ENCODE measurements at places on chromosomes 16 and 17. TPM values are rescaled to one million over a fixed set of nuclear protein-coding genes. Genes with fewer than 3 reads are reported as not detected.

GRCh38 chr17:42846594-42847280 lies 2.4 kb downstream of the AOC2 start:
- H3K4me1 ChIP-seq: peaks cover 19% of the 10 kb centered on the region
- DNase-seq: no peak
- no peak overlapping the region for H3K27ac ChIP-seq
- no peak overlapping the region for H3K4me3 ChIP-seq
- no peaks in the 10 kb centered on the region for H3K27me3 ChIP-seq

ABCA9 gene
- 2.4 TPM for polyA plus RNA-seq

PGS1 gene
- 24.6 TPM for polyA plus RNA-seq

GRCh38 chr17:4511199-4511932 lies 12.7 kb downstream of the SPNS2 start:
- H3K36me3 ChIP-seq: no peaks in the 10 kb centered on the region
- H3K4me1 ChIP-seq: peaks cover 34% of the 10 kb centered on the region
- H3K4me3 ChIP-seq: no peak overlapping the region
- peak overlapping the region; percentile 31 for H3K27ac ChIP-seq
- DNase-seq: no peak

GRCh38 chr17:72336026-72336803 lies 215.4 kb downstream of the SOX9 start:
- no peak overlapping the region for H3K27ac ChIP-seq
- peaks cover 4% of the 10 kb centered on the region for H3K27me3 ChIP-seq
- H3K4me3 ChIP-seq: no peak overlapping the region
- no peaks in the 10 kb centered on the region for H3K36me3 ChIP-seq

GRCh38 chr16:29813644-29814562 lies 1.9 kb downstream of the PRRT2 start:
- H3K36me3 ChIP-seq: no peaks in the 10 kb centered on the region
- H3K27me3 ChIP-seq: no peaks in the 10 kb centered on the region
- no peak overlapping the region for H3K4me3 ChIP-seq
- H3K4me1 ChIP-seq: peaks cover 59% of the 10 kb centered on the region
- no peak overlapping the region for H3K27ac ChIP-seq

FSCN2 gene
- polyA plus RNA-seq: 0.42 TPM

ST6GALNAC2 gene
- polyA plus RNA-seq: 2.3 TPM

TANGO6 gene
- polyA plus RNA-seq: 1.8 TPM

DNA sequence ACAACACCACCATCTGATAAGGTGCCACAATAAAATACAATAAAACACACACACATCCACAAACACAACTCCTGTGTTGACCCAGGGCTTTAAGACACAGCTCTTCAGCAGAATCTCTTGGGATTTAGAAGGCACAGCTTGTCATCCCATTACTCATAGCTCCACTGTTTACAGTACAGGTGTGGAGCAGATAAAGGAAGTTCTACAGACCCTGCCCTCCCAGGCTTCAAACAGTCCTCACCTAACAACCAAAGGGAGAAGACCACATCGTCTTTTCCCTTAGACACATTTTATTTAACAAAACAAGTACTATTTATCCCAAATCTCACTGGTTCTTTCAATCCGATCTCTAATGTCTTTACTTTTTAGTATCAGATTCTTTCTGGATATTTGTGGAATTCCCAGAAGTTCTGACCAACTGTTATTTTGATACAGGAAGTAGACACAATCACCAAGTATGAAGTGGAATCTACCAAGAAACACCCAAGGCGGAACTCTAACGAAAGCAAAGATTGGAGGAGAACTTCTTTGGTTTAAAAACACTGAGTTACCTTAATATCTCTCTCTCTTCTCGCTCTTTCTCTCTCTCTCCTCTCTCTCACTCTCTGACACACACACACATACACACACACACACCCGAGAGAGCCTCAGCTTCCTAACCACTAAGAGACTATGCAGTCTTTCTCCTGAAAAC lies 46.1 kb downstream of the CYTH1 start:
- DNase-seq: no peak
- H3K27ac ChIP-seq: peak overlapping the region; percentile 94
- H3K4me3 ChIP-seq: peak overlapping the region; percentile 63
- no peaks in the 10 kb centered on the region for H3K36me3 ChIP-seq

DNA sequence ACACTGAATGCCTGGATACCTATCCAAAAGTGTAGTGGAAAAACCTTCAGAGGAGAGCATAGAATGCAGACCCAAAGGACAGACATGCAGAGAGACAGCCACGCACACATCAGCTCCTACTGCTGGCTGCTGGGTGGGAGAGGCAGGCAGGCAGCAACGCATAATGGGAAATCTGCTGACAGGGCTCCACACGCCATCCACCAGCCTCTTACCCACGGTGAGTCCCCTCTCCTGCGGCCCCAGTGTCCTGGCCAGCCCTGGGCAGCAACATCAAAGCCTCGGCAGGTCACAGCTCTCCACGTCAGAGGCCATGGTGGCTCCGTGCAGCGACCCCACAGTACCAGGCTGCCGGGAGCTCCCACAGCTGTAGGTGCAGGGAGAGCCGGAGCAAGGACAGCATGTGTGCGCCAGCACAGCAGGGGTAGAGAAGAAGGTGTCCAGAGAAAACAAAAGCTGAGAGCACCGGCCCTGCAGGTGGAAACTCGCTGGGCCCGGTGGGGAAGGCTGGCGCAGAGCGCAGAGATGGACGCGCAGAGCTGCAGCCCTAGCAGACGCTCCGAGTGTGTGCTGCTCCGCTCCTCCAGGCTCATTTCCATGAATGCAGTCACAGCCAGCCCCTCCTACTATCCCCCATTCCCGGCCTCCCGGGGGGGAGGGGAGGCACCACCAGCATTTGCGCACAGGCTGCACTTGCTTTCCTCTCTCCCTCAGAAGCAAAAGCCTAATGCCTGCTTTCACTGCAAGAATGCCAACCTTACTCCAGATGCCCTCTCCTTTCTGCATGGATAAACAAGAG lies 58.9 kb downstream of the CYTH1 start:
- no peaks in the 10 kb centered on the region for H3K27me3 ChIP-seq
- peak; percentile 71 for DNase-seq
- peak overlapping the region; percentile 46 for H3K4me3 ChIP-seq
- H3K36me3 ChIP-seq: no peaks in the 10 kb centered on the region

- no peak for DNase-seq
- no peak overlapping the region for H3K4me3 ChIP-seq
- no peak overlapping the region for H3K27ac ChIP-seq
- peaks cover 4% of the 10 kb centered on the region for H3K4me1 ChIP-seq
Observed at GRCh38 chr16:15573274-15573895, 69.6 kb downstream of the MARF1 start.

DNA sequence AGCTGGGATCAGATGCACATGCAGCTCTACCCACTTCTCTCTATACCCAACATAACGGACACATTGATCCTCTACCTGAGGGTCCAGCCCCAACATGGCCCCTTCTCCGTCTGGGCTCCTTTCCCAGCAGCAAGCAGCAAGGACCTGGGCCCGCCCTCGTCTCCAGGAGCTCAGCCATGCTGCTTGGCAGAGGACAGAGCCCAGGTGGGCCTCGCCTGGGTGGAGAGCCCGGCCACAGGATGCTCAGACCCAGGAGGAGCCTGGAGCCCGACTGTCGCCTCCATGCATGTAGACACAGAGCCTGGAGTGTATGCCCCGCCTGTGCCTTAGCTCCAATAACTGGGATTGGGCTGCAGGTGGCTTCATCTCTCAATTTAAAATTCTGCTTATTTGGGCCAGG lies 57.0 kb downstream of the CCDC57 start:
- no peak overlapping the region for H3K4me3 ChIP-seq
- peaks cover 5% of the 10 kb centered on the region for H3K36me3 ChIP-seq
- no peaks in the 10 kb centered on the region for H3K27me3 ChIP-seq
- H3K4me1 ChIP-seq: no peaks in the 10 kb centered on the region

KRTAP2-1 gene
- not detected for polyA plus RNA-seq

ADAM11 gene
- 1.8 TPM for polyA plus RNA-seq

- no peak overlapping the region for H3K27ac ChIP-seq
- DNase-seq: no peak
- H3K27me3 ChIP-seq: no peaks in the 10 kb centered on the region
- H3K36me3 ChIP-seq: peaks cover 6% of the 10 kb centered on the region
Observed at GRCh38 chr17:21217346-21217745, 3.4 kb upstream of the TMEM11 start.

C1QTNF1 gene
- polyA plus RNA-seq: 85.5 TPM

HEATR9 gene
- not detected for polyA plus RNA-seq

DNA sequence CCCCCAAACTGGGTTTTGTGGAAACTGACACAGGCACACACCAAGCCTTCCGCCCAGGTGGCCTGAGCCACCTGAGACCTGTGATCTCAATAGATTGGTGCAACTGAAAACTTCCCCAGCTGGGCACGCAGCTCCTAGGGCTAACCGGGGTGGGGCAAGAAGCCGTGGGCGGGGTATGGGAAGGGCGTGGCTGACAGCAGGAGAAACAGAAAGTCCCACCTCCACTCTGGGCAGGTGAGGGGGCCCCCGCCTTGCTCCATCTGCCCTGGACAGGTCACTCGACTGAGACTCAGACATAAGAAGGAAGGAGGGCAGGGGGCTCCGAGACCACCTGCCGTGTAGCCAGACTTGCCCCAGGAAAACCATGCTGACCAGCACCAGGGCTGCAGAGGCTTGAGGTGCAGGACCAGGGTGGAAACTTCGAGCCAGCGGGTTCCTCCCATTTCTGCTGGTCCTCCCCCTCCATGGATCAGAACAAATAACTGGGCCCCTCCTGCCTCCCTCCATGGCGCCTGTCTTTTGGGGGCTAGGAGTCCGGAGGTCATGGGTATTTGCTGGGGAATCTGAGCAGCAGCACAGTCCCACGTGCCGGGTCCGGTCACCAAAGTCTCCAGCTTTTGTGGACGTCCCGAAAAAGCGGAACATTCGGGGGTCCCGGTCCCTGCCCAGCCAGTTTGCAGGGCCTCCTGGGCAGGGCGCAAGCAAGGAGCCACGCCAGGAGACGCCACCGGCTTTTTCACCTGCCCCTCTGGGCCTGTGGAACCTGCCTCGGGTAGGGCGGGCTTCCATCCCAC lies 1.3 kb downstream of the TIMP2 start:
- H3K4me3 ChIP-seq: peak overlapping the region; percentile 80
- peaks cover 4% of the 10 kb centered on the region for H3K36me3 ChIP-seq
- H3K27ac ChIP-seq: peak overlapping the region; percentile 93
- peaks cover 59% of the 10 kb centered on the region for H3K4me1 ChIP-seq
- H3K27me3 ChIP-seq: no peaks in the 10 kb centered on the region

GRCh38 chr16:69182730-69183416 lies 4.1 kb upstream of the SNTB2 start:
- H3K36me3 ChIP-seq: no peaks in the 10 kb centered on the region
- H3K4me1 ChIP-seq: peaks cover 4% of the 10 kb centered on the region
- no peak overlapping the region for H3K4me3 ChIP-seq
- H3K27me3 ChIP-seq: no peaks in the 10 kb centered on the region

GRCh38 chr16:54280751-54281150 lies 5.8 kb downstream of the IRX3 start:
- peaks cover 6% of the 10 kb centered on the region for H3K4me1 ChIP-seq
- DNase-seq: no peak
- no peak overlapping the region for H3K27ac ChIP-seq
- H3K27me3 ChIP-seq: peaks cover 57% of the 10 kb centered on the region
- H3K4me3 ChIP-seq: no peak overlapping the region

GRCh38 chr17:37558299-37558698 lies 50.9 kb downstream of the SYNRG start:
- H3K27me3 ChIP-seq: no peaks in the 10 kb centered on the region
- H3K27ac ChIP-seq: no peak overlapping the region
- peaks cover 99% of the 10 kb centered on the region for H3K36me3 ChIP-seq
- DNase-seq: no peak
- no peaks in the 10 kb centered on the region for H3K4me1 ChIP-seq

MILR1 gene
- polyA plus RNA-seq: 1.7 TPM

DNA sequence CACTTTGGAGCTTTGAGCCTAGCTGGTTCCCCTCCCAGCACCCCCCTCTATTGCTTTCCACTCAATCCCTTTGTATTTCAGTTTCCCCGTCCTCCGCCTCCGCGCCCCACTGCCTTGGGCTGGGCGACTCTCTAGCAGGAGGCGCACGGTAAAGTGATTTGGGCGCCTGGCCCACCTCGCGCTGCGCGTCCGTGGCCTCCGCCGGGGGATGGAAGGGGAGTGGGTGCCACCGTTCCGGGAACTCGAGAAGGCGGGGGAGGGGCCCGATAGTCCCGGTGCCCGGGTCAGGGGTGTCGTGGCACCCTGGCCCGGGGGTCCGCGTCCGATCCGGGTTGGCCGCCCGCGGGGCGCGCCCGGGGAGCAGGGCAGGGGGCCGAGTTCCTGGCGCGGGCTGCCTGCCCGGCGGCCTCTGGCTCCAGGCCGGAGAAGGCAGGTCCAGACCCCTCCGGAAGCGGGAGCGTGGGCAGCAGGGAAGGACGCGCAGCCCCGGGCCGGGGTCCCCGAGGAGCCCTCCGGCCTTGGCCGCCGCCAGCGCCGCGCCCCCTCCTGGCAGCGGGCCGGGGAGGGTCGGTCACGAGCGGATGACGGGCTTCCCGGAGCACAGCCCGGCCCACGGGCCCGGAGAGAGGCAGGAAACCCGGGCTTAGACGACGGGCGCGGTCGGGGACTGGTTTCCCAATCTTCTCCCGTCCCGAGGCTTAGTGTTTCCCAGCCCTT lies 15.8 kb downstream of the MEOX1 start:
- H3K4me1 ChIP-seq: peaks cover 57% of the 10 kb centered on the region
- H3K27me3 ChIP-seq: no peaks in the 10 kb centered on the region
- DNase-seq: peak; percentile 90
- H3K4me3 ChIP-seq: peak overlapping the region; percentile 55

FOXN1 gene
- polyA plus RNA-seq: not detected
